Activated CD8-positive, alpha-beta memory T cell treated with anti-CD3 and anti-CD28 coated beads, Interleukin-2, amount 10 ng/mL, durations not matched to agents 7 days and 5 days (primary cell): ENCODE measurements at places on chromosomes 4 and X. TPM values are rescaled to one million over a fixed set of nuclear protein-coding genes. Genes with fewer than 3 reads are reported as not detected.

Gene SLC7A11
- 5.2 TPM for total RNA-seq

GRCh38 chr4:110371016-110371770 is 104.8 kb upstream of the ENPEP start:
- no peak for DNase-seq

GRCh38 chr4:112377594-112378242 is 80.5 kb downstream of the ALPK1 start:
- DNase-seq = no peak

GRCh38 chr4:38949411-38950051 is 81.9 kb downstream of the FAM114A1 start:
- peak; percentile 81 for DNase-seq
